Fibroblast of the conjunctiva (primary cell): ENCODE measurements at places on chromosomes 7 and 10.
A peak's percentile ranks its signal among the peaks of the same experiment; 100 is the strongest.

DNA sequence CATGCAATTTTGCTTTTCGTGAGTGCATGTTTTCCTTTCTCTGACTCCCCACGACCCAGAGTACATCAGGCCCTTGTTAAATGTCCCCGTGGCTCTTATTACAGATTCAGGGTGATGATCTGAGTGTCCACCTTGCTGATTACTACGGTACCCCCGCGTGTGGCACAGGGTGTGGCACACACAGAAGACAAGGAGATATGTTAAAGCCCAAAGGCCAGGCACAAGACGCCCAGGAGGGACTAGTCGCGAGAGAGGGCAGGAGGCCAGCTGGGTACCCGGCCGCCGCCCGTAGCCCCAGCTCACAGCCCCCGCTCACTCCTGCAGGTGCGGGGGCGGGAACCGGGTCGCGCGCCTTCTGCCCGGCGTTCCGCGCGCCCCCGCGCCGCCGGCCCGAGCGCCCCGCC, 281 bp upstream of the EXOC6 start:
- DNase-seq: no peak

DNA sequence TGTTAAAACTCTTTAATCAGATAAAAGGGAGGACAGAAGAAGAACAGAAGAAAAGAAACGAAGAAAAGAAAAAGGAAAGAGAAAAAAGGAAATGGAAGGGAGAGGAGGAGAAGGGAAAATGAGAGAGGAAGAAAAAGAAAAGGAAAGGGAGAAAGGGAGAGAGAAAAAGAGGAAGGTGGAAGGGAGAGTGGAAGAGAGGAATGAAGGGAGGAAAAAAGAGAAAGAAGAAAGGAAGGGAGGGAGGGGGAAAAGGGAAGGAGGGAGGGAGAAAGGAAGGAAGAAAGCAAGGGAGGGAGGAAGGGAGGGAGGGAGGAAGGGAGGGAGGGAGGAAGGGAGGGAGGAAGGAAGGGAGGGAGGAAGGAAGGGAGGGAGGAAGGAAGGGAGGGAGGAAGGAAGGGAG, 305.7 kb downstream of the CALN1 start:
- DNase-seq: no peak

GRCh38 chr10:110919349-110919931, at the start of gene SHOC2:
TSS of gene SHOC2 (plus strand) at chr10:110919604. CDS start at chr10:110964359, 44,755 bp downstream.
- DNase-seq: no peak

DNA sequence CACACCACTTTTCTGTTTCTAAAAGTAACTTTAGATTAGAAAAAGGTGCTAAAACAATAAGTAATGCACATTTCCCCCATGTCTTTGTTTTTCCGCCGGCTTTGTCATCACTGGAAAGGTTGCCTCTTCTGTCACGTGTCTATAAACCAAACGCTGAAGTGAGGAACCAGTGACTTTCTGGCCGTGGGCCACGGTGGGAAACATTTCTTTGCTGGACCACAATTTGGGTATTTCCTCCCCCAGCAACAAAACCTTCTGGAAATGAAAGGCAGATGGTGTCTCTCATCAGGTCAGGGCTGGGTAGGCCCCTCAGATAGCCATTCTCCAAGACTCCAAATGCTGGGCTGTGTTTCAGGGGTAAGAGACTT, 174.5 kb downstream of the SH3PXD2A start:
- DNase-seq: no peak

- no peak for DNase-seq
These were observed 54.0 kb downstream of the MTURN start for GRCh38 chr7:30188811-30189210.

- DNase-seq: no peak
These were observed 15.5 kb downstream of the FAM241B start for GRCh38 chr10:69645296-69646184.

DNA sequence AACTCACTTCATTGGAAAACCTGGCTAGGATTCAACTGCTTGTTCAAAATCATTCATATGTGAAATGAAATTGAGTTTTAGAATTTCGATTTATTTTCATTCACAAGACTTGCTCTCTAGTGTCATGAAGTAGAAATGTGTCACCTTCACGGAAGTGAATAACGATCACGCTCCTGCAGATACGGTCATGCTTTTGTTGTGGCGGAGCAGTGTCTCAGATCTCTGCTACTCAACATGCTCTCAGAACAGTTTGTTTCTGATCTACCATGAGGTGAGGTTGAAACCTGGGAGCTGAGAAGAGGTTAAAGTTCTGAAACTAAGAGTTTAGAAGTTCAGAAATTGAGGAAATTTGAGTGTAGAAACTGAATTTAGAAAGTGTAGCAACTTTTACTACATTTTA, 13.8 kb upstream of the PITRM1 start:
- no peak for DNase-seq

DNA sequence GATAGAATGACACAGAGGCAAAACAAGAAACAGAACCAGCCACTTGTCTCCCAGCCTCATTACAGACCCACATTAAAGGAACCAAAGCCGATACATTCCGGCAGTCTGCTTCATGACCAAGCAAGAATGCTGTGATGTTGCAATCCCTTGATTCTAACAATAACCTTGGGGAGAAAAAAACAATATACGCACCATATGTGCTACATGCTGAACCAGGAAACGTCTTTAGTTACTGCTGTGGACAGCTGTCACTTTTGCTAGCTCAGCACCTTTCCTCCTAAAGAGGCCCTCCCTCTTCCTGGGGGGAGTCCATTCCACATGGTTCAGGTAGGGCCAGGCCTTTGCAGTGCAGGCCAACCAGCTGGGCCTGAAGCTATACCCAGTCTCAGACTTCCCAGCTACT, 79.1 kb downstream of the PRTFDC1 start:
- peak; percentile 88 for DNase-seq

GRCh38 chr7:1512781-1513656, 8.8 kb upstream of the INTS1 start:
- DNase-seq: no peak

DNA sequence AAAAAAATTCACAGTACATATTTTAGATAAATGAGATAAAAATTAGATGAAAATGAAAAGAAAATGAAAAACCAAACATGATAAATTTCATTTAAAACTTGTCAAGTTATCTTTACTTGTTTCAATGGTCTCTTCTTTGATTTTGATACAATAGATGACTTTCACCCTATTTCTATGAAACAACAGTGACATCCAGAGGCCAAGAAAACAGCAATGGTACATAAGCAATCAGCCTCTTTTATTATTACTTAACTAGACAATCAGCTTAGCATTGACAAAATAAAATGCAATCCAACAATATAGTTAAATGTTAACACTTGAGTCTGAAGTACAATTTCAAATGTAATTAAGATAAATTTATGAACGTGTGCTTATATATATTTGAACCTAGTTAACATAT, 74.8 kb upstream of the GPR37 start:
- no peak for DNase-seq

DNA sequence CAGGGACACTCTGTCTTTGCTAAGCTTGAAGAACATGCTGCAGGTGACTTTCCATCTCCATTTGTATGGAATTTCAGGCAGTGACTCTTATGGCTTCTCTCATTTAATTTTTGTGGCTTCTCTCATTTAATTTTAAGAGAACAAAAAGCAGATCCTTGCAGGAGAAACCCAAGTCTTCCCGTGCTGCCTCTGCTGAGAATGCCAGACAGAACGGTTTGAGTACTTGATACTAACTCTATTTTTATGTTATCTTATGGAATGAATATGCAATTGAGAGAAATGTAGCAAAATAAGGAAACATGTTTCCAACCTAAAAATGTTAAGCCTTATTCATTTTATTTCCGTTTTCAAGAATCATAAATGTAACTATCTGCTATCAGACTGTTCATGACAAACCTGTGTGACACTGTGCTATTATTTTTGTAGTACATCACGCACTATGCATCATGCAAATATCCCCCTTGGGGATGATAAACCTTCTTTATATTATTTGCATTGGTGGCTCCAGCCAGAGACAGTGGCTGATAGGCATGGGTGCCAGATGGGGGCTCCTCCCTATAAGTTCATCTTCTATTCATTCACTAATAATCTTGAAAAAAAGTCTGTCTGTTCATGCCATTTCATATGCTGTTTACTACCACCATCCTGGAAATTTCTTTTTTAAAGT, 6.9 kb upstream of the RAPGEF5 start:
- DNase-seq: no peak

- no peak for DNase-seq
These were observed 86.0 kb upstream of the FAM20C start for GRCh38 chr7:106356-106755.

GRCh38 chr7:103569621-103570305, 123.8 kb upstream of the SLC26A5 start:
- DNase-seq: no peak

DNA sequence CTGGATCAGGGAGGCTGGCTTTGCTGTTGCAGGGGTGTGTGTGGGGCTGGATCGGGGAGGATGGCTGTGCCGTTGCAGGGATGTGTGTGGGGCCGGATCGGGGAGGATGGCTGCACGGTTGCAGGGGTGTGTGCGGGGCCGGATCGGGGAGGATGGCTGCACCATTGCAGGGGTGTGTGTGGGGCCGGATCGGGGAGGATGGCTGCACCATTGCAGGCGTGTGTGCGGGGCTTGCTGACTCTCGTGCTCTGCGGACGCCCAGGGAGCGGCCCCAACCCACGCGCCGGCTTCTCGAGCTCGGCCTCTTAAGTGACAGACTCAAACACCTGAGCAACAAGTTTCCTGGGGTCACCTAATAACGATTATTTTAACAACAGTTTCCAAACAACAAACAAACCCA, 518.2 kb downstream of the DNAJB6 start:
- no peak for DNase-seq

GRCh38 chr10:80132299-80133139, at the start of gene PLAC9:
TSS of gene PLAC9 (plus strand) at chr10:80132730. CDS start at chr10:80132763, 33 bp downstream.
- no peak for DNase-seq

DNA sequence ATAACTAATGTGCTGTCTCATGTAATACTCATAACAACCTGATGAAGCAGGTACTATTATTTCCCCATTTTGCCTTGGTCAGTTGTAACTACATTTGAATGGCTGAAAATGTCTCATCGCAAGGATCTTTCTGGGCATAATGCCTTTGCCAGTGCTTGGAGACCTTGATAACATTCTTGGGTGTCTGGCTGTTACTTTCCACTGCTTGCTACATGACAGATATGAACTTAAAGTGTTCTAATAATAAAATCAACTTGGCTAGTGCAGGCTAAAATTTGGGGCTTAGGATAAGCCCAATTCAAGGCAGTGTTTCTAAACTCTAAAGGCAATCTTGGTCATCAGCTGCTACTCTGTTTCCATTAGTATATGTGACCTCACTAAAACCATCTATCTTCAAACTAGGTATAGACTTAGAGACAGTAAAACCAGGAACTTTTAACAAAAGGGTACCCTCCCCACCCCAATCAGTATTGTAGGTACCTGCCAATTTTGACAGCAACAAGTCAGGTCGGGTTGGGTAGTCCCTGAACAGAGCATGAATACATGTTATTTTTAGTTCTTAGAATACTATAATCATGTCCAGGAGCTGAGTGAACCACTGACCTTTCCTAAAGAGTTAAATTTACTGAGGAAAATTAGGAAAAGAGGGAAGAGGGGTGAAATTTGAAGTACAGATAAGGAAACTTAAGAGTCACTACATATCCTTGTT, 68.2 kb upstream of the AHR start:
- DNase-seq: no peak

DNA sequence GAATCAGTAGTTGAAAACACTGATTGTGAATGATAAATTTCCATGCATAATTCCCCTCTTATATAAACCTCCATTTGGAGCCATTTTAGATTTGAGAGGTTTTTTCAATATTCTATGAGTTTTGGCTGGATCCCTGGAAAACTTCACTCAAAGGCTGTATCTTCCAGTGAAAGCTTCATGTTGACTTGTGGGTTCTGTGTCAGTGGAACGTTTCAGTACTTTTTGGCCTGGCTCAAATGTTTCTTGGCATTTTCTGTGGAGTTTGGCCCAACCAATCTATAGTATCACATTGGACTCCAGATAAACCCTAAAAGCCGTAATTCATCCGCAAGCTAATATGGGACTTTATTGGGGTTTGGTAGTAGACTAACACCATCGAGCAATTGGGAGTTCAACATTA, 172.6 kb upstream of the PRPS1L1 start:
- DNase-seq: no peak

- DNase-seq: no peak
These were observed 523.3 kb downstream of the KCNMA1 start for GRCh38 chr10:77114181-77114821.

- no peak for DNase-seq
These were observed 732.7 kb upstream of the AUTS2 start for GRCh38 chr7:68865351-68866199.

DNA sequence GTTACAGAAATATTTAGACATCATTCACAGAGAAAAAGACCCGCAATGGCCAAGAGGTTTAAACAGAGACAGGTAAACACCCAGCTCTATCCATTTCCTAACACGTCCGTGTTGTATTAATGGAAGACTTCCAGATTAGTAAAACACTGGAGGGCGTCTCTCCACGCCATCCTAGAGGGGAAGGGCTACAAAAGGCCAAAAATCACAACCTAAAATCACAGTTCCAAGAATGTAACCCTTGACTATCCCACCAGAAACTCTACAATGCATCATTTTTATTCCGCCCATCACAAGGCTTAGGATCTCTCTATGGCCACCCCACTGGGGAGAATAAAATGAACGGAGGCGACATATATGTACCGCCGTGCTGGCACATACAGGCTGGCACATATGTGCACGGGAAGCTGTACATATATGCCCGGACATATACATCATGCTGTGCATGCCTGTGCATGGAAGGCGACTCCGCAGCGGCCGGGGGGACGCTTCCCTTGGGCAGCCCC, 734 bp downstream of the PCLO start:
- no peak for DNase-seq

- DNase-seq: no peak
These were observed 32.0 kb downstream of the SLC29A3 start for GRCh38 chr10:71351087-71351486.

DNA sequence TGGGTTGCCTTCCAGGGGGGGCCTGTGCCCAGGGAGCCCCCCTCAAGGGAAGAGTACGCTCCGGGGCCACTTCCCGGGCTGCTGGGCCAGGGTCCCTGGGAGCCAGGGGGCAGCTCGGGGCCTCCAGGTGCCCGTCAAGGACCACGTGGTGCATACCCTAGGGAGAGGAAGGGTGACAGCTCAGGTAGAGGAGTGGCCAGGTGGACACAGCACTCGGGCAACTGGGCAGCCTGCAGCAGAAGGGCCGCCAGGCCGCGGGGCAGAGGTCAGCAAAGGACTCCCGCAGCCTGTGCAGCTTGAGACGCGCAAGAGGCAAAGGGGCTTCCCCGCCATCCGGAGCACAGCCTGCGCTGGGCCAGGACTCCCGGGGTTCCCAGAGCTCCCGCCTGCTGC, 26.4 kb downstream of the AP5Z1 start:
- DNase-seq: no peak

DNA sequence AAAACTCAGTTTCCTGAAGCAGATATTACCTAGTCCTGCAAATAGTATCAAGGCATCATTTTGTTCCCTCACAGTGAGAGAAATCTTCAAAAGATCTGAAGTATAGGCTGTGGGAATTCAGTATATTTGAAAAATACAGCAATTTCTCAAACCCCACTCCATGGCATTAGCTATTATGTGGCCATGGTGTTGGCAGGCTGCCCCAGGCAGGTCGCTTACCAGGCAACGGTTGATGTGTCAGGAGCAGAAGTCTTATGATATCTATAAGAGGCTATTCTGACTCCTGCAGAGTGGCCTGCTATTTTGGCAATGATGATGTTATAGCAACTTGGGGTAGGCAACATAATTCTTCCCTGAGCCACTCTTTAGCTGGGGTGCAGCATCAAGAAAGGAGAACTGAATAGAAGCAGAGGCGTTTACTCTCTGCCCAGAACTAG, 187.9 kb downstream of the PLXDC2 start:
- no peak for DNase-seq
